ENCODE measurements at places on chromosomes 16 and 17.

GRCh38 chr17:7133424-7133823 is 18.8 kb upstream of the ASGR2 start:
- DNase-seq: peak; percentile 63

- DNase-seq: peak; percentile 70
These were observed 107.6 kb downstream of the SPECC1 start for GRCh38 chr17:20116683-20117309.

GRCh38 chr16:9969580-9969979 is 212.6 kb downstream of the GRIN2A start:
- DNase-seq: no peak

- no peak for DNase-seq
These were observed 57.1 kb downstream of the HELZ start for GRCh38 chr17:67187927-67188326.

- DNase-seq: no peak
These were observed 1.0 kb downstream of the TOP2A start for GRCh38 chr17:40416671-40417070.

DNA sequence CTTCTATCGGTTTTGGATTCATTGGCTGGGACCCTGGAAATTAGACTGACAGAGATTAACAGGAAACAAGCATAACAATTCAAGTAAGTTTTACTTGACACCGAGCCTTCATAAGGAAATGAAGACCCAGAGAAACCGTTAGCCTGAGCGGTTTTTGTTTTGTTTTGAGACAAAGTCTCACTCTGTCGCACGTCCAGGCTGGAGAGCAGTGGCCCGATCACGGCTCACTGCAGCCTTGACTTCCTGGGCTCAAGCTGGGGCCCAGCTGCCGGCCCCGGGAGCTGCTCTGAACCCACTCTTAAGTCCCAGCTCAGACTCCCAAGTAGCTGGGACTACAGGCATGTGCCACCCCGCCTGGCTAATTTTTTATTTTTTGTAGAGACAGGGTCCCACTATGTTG is 321.3 kb downstream of the SEC14L1 start:
- DNase-seq: no peak

- DNase-seq: no peak
These were observed 38.5 kb downstream of the VPS53 start for GRCh38 chr17:676060-676700.

DNA sequence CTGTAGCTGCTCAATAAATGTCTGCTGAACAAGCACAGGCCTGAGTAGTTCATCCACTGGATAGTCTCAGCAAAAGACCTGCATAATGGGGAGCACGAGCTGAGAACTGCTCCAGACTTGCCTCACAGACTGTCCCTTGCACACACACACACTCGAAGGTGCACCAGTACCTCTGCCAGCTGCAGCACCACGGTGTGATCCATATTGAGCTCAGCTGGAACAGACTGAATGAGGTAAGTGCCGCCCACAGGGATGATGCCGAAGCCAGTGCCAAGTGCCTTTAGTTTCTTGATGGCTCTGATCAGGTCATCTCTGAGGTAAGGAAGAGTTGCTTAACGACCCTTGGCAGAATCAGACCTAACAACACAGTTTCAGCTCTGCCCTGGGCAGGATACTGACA is 11.6 kb downstream of the SNF8 start:
- no peak for DNase-seq

DNA sequence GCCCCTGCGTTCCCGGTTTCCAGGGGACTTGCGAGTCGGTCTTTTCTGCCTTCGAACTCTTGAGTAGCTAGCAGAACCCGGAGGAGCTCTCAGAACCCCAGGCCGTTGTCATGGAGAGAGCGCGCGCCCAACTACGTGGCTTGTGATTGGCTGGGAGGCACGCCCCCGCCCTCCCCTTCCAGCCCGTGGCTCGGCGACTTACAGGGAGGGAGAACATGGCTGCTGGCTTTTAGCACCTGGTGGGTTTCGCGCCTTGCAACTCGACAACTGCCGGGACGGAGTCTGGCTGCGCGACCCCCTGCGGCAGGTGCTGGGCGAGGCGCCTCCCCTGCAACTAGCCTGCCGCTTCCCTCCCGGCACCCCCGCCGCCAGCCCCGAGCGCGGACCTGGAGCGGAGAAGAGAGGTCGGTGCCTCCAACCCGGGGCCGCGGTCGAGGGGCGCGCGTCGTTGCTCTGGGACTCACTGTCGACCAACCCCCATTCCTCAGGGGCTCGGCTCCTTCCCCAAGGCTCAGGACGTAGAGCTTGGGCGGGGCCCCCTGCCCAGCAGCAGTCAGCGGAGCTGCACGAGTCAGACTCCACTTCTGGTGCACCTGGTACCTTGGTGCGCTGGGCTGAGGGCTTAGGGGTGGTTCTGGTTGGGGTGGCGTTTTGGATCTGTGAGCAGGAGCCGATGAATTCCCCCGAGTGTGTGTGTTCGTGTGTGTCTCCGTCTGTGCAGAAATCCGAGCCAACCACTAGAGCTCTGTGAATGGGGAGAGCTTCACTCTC is 9.0 kb upstream of the ZFP90 start:
- DNase-seq: peak; percentile 94

GRCh38 chr17:79113699-79114457 is 39.3 kb downstream of the ENGASE start:
- DNase-seq: no peak

GRCh38 chr16:8375232-8375587 is 215.1 kb downstream of the TMEM114 start:
- DNase-seq: no peak

DNA sequence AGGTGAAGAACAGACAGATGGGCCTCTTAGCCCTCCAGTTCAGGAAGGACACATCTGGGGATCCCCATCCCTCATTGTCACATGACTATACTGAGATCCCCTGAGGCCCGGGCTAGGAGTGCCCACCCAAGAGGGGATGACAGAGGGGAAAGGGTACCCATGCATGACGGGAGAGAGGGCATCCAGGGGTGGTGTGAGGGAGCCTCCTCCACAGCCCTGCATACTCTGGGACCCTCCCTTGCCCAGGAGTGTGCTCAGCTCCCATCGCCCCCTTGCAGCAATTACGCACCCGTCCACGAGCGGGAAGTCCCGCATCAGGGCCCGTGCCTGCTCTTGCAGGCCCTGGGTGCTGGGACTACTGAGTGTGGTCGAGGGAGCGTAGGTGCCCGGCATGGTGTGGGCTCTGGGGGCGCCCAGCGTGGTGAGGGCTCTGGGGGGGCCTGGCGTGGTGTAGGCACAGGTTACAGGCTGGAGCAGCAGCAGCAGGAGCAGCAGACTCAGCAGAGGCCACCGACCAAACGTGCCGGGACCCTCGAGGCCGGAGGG is 6.5 kb downstream of the DPEP2 start:
- no peak for DNase-seq

DNA sequence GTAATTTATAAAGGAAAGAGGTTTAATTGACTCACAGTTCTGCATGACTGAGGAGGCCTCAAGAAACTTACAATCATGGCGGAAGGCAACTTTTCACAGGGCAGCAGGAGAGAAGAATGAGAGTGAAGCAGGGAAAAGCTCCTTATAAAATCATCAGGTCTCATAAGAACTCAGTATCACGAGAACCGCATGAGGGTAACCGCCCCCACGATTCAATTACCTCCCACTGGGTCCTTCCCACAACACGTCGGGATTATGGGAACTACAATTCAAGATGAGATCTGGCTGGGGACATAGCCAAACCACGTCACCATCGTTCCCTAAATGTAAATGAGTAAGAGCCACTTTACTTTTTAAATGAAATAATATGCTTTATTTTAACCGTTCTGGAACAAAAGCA is 89.9 kb upstream of the NACA2 start:
- DNase-seq: no peak

- no peak for DNase-seq
These were observed 23.8 kb downstream of the OSBPL7 start for GRCh38 chr17:47797797-47798196.

- peak; percentile 63 for DNase-seq
These were observed 61.9 kb downstream of the WWP2 start for GRCh38 chr16:69823831-69824563.

DNA sequence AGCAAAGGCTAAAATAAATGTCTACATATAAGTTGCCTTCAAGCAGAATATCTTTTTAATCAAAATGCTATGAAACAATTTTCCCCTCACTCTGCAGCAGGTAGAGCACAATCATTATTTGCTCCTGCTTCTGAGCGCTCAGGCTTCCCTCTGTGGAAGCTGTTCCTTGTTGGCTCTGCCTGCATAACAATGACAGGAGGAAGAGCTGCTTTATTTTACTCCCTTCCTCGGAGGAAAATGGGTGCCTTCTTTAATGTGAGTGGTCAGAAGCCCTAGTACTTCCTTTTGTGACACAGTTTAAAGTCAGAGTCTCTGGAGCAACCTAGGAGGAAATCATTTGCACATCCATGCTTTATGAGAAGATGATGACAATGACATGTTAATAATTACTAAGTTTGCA is 492.1 kb downstream of the CDH8 start:
- no peak for DNase-seq

- no peak for DNase-seq
These were observed 11.4 kb upstream of the KREMEN2 start for GRCh38 chr16:2952679-2953078.

DNA sequence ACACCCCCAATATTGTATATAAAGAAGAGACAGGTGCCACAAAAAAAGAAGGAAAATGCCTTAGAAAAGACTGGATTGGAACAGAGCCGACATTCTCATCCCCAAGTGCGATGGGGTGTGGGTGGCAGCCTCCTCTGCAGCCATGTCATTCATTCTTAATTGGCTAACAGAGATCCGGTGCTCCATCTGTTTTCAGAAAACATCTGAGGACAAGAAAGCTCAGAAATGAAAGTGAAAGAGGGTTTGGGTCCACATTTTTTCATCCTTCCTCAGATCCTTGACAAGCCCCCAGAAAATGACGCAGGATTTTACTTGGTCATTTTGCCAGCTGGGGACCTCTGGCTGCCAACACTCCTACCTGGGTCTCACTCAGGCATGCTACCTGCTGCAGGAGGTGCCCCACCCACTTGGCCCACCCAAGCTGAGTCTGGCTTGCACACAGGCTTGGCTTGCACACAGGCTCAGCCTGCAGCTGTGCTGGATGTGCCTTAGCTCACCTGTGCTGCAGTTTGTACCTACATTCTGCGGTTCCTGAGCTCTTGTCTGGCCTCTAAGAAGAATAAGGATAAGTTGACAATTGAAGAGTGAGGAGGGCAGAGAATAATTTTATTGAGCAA is 21.9 kb downstream of the KIF2B start:
- no peak for DNase-seq

- peak; percentile 5 for DNase-seq
These were observed 34.1 kb upstream of the ADORA2B start for GRCh38 chr17:15910791-15911190.

- DNase-seq: peak; percentile 96
These were observed 7.9 kb downstream of the KDM6B start for GRCh38 chr17:7841915-7842379.

DNA sequence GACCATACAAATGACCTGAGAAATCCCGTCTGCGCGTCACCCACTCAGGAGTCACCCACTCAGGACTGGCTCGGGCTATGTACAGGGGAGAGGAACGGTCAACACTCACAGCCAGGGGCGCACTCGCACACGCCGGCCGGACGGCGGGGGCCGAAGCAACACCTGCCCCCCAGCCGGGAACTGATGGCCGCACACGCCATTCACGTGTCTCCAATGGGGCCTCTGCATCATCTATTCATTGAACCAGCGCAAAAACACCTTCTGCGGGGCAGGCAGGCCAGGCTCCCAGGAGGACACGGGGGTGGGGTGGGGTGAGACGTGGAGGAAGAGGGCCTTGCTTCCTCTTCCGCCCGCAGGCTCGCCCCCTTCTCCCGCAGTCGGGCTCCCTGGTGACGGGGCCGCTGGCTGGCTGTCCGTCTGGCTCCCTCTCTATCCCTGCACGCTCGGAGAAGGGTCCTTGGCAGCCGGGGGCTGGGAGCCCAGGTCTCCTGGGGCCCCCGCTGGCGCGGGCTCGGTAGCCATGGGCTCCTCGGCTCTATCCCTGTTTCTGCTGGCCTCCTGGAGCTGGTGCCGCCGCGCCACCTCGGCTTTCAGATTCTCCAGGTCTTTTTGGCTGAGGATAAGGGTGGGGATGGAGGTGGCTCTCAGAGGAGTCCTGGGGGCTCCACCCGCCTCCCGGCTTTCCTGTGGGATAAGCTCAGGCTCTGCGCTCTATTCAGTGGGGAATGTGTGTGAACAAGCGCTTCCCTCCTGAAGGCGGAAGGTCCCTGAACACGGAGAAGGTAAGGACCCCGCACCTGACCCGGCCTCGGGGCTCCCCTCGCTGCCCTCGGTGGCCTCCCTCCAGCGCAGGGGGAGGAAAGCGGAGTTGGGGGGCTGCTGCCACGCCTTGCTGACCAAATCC is 21.1 kb downstream of the CLUH start:
- DNase-seq: peak; percentile 55

- no peak for DNase-seq
These were observed 431.9 kb downstream of the SHISA9 start for GRCh38 chr16:13333336-13333735.

DNA sequence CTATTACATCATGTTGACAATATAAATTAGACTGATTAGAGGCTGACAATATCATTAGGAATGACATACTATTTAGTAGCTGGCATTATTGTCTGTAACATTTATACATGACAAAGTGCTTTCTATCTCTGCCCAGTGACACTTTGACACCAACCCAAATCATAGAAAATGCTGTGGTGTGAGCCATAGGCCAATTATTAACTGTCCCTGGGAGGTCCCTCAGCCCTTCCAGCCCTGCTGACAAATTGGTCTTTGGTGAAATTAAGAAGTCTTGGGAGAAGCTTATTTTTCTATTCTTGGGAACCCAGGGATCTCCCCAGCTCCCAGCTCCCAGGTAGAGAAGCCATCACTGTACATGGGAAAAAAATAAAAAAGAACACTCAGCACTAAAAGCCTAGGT is 179.6 kb downstream of the AIPL1 start:
- no peak for DNase-seq

- no peak for DNase-seq
These were observed 727 bp downstream of the CORO7 start for GRCh38 chr16:4415538-4416199.

- no peak for DNase-seq
These were observed 32.4 kb downstream of the CACNG3 start for GRCh38 chr16:24288516-24288915.

DNA sequence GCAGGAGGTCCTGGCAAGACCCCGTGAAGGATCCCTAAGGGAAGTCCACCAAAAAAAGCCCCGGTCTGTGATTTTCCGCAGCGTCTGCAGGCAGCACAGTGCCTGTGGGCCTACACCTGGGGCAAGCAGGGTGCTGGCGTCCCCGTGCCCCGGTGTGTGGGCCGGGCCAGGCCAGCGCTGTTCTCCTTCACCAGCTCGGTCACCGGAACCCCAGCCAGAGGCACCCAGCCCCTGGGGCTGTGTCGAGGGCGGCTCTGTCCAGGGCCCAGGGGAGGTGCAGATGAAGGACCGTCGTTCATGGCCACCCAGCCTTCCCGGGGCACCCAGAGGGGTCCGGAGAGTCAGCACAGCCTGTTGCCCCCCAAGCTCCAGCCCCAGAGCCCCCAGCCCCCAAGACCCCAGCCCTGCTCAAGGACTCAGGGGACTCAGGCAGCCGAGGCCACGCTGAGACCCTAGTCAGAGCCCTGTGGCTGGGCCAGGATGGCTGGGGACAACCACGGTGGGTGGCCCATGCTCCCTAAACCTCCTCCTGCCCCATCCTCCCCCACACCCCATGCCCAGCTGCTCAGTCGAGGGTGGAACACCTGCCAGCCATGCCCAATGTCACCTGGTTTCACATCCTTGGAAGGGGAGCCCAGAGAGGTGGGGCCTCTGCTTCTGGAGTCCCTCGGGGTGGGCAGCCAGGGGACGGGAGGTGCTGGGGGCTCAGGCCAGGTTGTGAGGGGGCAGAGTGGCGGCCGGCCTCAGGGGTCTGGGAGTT is 5.7 kb upstream of the C1QTNF8 start:
- no peak for DNase-seq

GRCh38 chr16:82384949-82385348 is 214.9 kb upstream of the MPHOSPH6 start:
- no peak for DNase-seq
